ENCODE measurements at places on chromosomes 6 and 20. TPM values are rescaled to one million over a fixed set of nuclear protein-coding genes. Genes with fewer than 3 reads are reported as not detected.
A peak's percentile ranks its signal among the peaks of the same experiment; 100 is the strongest.

DNA sequence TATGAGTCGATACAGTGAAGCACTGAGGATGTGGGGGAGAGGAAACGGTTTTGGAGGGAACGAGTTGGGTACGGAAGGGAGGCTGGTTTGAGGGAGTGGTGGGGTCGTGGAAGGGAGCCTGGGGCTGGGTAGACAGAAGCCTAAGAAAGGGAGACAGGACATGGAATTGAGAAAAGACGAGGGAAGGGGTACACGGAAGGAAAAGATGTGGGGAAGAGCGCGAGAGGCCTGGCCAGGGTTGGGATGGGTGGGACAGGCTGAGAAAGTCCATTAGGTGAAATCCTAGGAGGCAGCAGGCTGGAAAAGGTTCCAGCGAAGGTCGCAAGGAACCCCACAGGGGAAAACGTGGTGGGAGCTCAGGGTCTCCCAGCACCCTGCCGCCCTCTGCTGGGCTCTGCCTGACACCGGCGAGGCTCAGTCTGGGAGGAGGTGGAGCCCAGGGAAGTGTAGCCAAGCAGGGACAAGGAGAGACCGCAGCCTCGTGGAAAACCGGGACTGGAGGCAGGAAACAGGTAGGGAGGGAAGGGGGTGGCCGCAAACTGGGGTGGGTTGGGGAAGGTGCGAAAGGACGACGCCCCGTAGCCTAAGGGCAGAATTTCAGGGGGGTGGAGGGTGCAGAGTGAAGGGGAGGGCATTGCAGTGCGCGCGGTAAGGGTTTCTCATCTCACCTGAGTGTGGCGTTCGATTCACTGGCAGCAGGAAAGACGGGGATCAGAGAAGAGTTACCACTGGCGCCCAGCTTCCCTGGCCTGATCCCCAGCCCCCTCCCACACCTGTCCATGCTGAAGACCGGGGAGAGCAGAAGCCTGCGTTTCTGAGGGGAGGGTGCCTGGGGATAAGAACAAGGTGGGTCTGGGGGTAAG is 4.3 kb downstream of the GABBR1 start:
- peak; percentile 53 for ATAC-seq

- no peak for ATAC-seq
Observed at GRCh38 chr20:33679758-33680485, 5.7 kb upstream of the NECAB3 start.

DNA sequence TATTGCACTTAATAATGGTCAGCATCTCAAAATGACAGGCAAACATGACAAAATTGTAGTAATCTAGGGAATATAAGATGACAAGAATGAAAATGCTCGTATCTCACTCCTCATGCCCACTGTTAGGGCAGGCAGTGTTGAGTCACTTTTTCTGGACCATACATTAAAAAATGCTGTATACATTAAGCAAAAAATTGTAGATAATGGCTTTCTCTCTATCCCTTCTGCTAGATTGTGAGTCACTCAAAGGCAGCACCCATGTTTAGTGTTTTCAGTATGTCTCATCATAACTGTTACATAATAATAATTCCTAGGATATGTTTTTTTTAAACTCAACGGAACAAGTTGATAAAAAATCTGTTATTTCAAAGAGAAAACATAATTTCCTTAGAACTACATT is 199.3 kb downstream of the TENT5A start:
- no peak for ATAC-seq

DNA sequence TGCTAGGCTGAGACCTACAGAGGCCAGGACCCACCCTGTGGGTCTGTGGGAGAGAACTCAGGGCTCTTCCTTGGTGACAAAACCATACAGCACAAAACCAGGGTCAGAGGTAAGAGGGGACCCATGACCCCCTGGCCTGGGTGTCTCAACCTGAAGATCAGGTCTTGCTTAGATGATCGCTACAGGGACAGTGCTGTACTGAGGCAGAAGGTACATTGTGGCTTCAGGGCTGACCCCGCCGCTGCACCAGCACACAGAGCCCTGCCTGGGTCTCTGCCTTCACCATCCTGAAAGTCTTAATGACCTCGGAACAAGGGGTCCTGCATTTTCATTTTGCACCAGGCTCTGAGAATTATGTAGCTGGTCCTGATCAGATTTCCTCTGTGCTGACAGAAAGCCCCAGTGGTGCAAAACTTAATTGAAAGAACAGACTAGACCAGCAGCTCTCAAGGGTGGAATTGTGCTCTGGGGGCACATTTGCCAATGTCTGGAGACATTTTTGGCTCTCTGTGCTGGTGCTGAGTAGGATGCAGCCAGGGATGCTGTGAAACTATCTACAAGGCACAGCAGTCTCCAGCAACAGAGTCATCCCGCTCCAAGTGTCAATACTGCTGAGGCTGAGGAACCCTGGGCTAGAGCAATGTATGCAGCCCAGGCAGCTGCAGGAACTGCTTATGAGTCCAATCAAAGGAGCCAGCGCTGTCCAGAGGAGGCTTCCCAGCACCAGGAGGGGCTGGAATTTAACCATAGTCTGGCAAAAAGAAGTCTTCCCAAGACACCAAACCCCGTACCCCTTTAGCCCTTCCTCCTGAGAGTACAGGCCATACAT is 254.9 kb downstream of the ERMARD start:
- ATAC-seq = no peak

DNA sequence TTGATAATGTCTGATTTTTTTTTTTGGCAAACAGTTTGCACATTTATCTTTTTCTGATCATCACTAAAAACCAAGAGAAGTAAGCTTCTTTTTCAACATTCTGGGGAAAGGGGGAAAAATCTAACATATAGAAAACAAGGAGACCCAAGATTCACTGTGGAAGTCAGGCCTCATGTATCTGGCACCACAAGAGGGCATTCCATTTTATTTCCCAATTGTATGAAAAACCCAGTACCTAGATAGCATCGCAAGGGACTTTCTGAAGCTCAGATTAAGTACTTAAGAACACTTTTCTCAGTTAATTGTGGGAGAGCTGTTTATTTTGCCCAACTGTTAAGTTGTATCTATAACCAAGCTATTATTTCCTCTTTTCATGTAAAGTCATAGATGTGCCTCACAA is 152.9 kb downstream of the KLHL32 start:
- ATAC-seq = no peak

GRCh38 chr6:147166360-147166944 is 37.8 kb upstream of the STXBP5 start:
- ATAC-seq = no peak

GRCh38 chr20:46913329-46914044 is 18.8 kb downstream of the EYA2 start:
- no peak for ATAC-seq

DNA sequence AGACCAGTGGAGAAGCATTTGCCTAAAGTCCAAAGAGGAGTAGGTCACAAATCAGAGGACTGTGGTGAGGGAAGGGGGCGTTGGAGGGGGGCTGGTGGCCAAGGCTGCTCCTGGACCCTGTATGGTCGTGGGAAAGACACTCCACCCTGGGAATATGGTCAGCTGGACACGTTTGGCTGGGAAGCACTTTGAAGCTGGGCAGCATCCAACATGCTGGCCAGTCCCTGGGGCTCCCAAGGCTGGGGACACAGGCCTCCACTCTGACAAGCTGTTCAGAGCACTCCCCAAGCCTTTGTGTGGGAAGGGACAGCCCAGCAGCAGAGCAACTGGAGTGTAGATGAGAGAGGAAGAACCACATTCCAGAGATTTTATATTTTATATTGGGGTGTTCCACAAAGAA is 203.2 kb downstream of the ANKRD60 start:
- ATAC-seq = no peak

- ATAC-seq = no peak
Observed at GRCh38 chr20:1491860-1492642, 831 bp upstream of the SIRPB2 start.

DNA sequence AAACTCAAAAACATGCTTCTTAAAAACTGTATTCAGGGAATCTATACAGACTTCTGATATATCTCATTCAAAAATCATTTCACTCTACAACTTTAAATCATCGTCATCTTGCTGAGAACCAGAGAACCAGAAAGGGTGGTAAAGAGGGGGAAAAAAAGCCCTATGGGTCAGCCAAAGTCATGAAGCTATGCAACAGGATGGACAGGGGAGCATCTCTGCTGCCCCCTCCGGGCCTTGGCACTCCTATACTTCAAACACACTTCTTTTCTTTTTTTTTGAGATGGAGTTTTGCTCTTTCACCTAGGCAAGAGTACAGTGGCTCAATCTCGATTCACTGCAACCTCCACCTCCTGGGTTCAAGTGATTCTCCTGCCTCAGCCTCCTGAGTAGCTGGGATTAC is 73.5 kb upstream of the NFATC2 start:
- ATAC-seq = no peak

GRCh38 chr6:99589290-99589672 is 17.4 kb upstream of the PRDM13 start:
- no peak for ATAC-seq

DNA sequence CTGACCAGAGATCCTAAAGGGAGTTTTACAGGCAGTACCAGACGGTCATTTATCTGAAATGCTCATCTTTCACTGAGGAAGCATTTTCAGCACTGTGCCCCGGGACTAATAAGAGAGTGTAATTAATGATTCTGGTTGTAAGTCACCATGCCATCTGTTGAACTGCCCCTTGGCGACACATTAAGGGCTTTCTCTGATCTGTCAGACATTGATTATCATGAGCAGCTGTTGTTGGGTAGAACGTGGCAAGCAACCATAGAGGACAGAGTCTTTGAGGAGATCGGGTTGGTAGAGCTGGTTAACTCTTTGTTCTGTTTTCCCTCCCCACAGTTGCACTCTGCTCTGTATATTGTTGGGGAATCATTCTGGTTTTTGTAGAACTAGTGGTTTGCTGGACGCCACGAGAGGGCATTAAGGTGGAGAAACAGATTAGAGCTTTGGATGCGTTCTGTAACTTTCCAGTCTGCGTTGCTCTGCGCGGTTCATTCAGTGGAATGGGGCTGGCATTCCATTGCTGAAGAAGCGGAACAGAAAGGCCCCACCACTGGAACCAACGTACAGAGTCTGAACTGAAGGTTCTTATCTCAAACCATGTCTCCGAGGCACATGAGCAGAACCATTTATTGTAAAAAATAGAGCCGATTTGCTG is 34.3 kb downstream of the RPRD1B start:
- no peak for ATAC-seq

DNA sequence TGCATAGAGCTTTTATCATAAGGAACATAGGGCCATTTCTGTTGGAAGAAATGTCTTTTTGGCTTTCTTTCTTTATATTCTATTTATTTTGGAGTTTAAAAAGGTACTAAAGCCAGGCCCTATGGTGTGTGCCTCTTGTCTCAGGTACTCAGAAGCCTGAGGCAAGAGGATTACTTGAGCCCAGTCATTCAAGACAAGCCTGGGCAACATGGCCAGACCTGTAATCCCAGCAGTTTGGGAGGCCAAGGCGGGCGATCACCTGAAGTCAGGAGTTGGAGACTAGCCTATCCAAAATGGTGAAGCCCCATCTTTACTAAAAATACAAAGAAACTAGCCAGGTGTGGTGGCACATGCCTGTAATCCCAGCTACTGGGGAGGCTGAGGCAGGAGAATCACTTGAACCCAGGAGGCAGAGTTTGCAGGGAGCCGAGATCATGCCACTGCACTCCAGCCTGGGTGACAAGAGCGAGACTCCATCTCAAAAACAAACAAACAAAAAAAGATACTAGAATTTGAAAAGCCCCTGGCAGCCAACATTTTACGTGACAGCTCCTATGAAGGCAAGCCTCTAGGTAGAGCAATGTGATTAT is 80.0 kb downstream of the CBFA2T2 start:
- peak; percentile 96 for ATAC-seq

GRCh38 chr6:52499026-52499425 is 77.8 kb downstream of the TRAM2 start:
- ATAC-seq = no peak

- ATAC-seq = peak; percentile 97
Observed at GRCh38 chr20:44204156-44204831, 6.3 kb downstream of the OSER1 start.

DNA sequence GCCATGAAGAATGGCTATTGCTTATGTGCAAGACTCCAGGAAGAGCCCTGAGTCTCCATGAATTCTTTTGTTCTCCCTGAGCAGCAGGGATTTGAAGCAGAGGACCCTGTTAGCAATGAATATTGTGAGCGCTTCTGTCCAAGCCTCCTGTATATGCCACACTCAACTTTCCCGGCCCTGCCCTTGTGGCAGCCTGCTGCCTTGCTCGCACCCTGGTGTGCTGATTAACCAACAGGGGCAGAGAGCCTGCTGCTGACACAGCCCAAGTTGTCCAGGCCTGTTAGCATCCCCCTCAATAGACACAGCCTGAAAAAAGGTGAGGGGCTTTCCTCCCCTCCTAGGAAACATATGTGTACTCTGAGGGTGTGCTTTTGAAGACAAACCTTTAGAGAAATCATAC is 131.4 kb downstream of the BMP2 start:
- ATAC-seq = no peak

GRCh38 chr20:51715163-51715855 is 52.9 kb downstream of the ATP9A start:
- no peak for ATAC-seq

DNA sequence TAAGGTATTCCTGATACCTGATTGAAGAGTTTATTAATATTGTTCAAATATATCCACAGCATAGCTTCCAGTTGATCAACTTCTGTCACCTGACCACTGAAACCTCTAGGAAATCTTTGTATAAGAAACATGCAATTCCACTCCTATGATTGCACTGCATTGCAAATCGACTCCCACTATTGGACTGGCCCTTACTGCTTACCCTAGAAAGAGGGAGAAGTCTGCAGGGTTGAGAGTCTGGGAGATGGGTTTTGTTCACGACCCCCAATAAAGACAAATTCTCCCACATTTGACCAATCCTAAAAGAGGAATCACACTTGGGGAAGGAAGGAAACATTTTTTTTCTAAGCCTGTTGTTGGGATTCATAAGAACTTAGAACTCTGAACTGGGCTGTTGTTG is 43.7 kb downstream of the TNFRSF21 start:
- ATAC-seq = no peak

- peak; percentile 34 for ATAC-seq
Observed at GRCh38 chr6:126337323-126337722, 2.6 kb upstream of the CENPW start.

DNA sequence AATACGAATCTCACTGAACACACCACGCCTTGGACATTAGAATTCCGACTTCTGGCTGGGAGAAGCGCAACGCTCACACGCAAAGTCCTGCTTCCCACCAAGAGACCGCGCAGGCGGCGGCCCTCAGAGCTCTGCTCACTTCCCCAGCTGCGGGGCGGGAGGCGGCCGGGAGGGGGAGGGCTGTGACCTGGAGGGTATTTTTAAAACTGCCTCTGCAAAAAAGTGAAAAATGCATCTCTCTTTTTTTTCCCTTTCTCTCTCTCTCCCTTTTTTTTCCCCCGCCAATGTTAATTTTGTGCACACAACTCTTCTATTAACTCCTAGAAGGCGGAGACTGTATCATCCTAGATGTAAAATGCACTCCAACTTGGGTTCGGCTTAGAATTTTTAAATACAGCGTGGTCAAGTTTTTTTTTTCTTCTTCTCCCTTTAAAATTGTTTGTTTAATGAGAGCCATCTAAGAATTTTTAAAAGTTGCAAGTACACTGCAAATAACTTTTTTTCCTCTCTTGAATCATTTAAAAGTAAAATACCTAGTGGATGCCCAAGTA is 66.4 kb downstream of the STX11 start:
- peak; percentile 47 for ATAC-seq

GRCh38 chr6:7671581-7671980 is 54.3 kb upstream of the BMP6 start:
- ATAC-seq = no peak

ADAT2 gene
- total RNA-seq = 4.9 TPM

CDSN gene
- total RNA-seq = 0.08 TPM

DEFB124 gene
- total RNA-seq = not detected

FAM110A gene
- total RNA-seq = 32.8 TPM

FHL5 gene
- 1.8 TPM for total RNA-seq

C6orf58 gene
- not detected for total RNA-seq

TLDC2 gene
- 0.20 TPM for total RNA-seq

IL20RA gene
- total RNA-seq = 13.3 TPM

HDGFL1 gene
- total RNA-seq = not detected

TDRD6 gene
- total RNA-seq = 0.08 TPM
